Stimulated activated CD4-positive, alpha-beta T cell treated with anti-CD3 and anti-CD28 coated beads, TNF-alpha, amount 100 ng/mL, for 48 hours (primary cell): ENCODE measurements at places on chromosomes 7 and 10.

- no peak for DNase-seq
These were observed at the start of gene COL1A2 for GRCh38 chr7:94394437-94395140. Gene COL1A2, plus strand, starts transcription at chr7:94394895. Its CDS starts 137 bp downstream, at chr7:94395032.

DNA sequence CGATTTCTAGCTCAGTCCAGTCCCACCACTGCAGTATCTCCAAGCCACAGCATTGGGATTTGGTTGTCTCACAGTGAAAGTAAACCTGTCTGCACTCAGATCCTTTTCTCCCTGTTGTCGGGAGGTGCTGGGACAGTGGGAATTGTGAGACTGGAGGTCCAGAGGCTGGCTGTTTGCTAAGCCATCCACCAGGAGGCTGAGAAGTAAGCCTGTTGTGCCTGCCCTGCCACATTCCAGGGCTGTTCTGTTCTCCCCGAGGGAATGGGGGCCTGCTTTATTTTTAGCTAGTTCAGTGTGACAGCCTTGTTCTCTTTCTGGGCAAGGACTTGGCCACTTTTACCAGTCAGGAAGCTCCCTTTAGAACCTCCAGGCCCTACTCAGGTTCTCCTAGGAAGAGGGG lies 54.9 kb downstream of the HK1 start:
- DNase-seq = no peak

DNA sequence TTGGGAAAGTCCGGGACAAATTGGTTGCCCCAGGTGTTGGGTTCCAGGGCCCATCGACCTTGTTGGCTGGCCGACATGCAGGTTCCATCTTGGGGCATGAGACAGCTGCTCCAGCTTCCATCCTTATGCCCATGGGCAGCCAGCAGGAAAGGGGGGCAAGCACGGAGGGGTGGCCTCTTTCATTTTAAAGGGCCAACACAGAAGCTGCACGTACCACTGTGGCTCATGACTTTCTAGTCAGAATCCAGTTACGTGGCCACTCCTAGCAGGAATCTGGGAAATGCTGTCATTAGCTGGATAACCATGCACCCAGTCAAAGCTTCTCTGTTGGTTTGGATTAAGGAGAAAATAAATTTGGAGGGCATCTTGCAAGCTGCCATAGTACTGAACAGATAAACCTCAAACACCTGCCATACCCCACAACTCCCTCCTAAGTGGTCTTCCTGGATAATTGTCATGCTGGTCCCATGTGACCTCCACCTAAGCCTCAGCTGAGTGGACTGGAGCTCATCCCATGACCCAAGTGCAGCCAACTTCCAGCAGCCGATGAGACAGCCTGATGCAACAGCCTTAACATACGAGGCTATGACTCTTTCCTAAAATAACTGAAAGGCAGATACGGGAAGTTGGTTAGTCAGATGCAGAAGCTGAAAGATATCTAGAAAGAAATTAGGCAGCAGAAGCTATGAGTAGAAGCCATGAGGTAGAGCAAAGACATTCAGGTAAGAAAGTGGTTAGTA lies 21.4 kb upstream of the GSDME start:
- no peak for DNase-seq

GRCh38 chr10:103933557-103934121 lies 15.7 kb upstream of the STN1 start:
- DNase-seq = no peak

GRCh38 chr7:155208681-155209477 lies 88.8 kb upstream of the INSIG1 start:
- no peak for DNase-seq

DNA sequence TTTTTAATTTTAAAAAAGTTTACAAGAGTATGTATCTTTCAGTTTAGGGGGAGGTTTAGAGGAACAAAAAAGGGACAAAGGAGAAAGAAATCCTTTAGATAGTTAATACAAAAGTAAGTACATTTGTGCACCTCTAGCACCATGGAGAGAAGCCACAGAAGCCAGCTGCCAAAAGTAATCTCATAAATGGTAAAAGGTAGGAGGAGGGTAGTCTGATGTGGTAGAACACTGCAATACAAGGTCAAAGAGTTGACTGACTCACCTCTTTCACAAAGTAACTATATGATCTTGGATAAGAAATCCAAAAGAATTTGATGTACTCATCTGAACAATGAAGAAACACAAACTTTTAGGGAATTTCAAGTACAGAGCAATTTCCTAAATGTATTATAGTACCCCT lies 68.1 kb downstream of the CNOT4 start:
- no peak for DNase-seq
